Bronchial smooth muscle cell (primary cell): ENCODE measurements at places on chromosomes 6 and 20. TPM values are rescaled to one million over a fixed set of nuclear protein-coding genes. Genes with fewer than 3 reads are reported as not detected.

TRIM40 gene
- total RNA-seq = not detected in 2 replicates

ABHD16B gene
- total RNA-seq = under 0.01 TPM in 1 of 2 replicates, not detected in the other

PPP1R3D gene
- 3.7 and 5.2 TPM in 2 replicates for total RNA-seq

HS3ST5 gene
- total RNA-seq = not detected in 2 replicates

MTO1 gene
- 24.3 and 40.2 TPM in 2 replicates for total RNA-seq

CALHM5 gene
- 8.4 and 9.0 TPM in 2 replicates for total RNA-seq

ZNF311 gene
- 1.6 and 2.3 TPM in 2 replicates for total RNA-seq

SLC2A4RG gene
- total RNA-seq = 17.7 and 18.8 TPM in 2 replicates

ACTL10 gene
- 1.1 and 1.9 TPM in 2 replicates for total RNA-seq

SPATA2 gene
- 1.1 and 1.4 TPM in 2 replicates for total RNA-seq

RBM24 gene
- 0.16 and 1.4 TPM in 2 replicates for total RNA-seq

RNF217 gene
- total RNA-seq = 7.3 and 16.3 TPM in 2 replicates

ESR1 gene
- 0.63 and 0.77 TPM in 2 replicates for total RNA-seq

PRR18 gene
- under 0.01 TPM in 1 of 2 replicates, not detected in the other for total RNA-seq

SPACA1 gene
- total RNA-seq = not detected in 2 replicates

CYP21A2 gene
- total RNA-seq = under 0.01 TPM in 1 of 2 replicates, not detected in the other

SALL4 gene
- total RNA-seq = under 0.01 and 0.09 TPM in 2 replicates

PRND gene
- total RNA-seq = not detected in 2 replicates

VNN1 gene
- total RNA-seq = not detected in 2 replicates

NSFL1C gene
- total RNA-seq = 15.6 and 16.7 TPM in 2 replicates

TULP4 gene
- 71.1 and 96.4 TPM in 2 replicates for total RNA-seq

TOX2 gene
- 1.6 and 1.7 TPM in 2 replicates for total RNA-seq

BMP2 gene
- total RNA-seq = 0.86 and 2.2 TPM in 2 replicates

MLN gene
- not detected in 2 replicates for total RNA-seq

TRAPPC3L gene
- total RNA-seq = 0.09 and 0.16 TPM in 2 replicates

MRPS18B gene
- 39.6 and 48.1 TPM in 2 replicates for total RNA-seq

IL20RA gene
- 0.17 and 0.32 TPM in 2 replicates for total RNA-seq

CPNE5 gene
- total RNA-seq = 0.47 TPM in 1 of 2 replicates, not detected in the other
